ENCODE measurements at places on chromosomes 13 and 19. TPM values are rescaled to one million over a fixed set of nuclear protein-coding genes. Genes with fewer than 3 reads are reported as not detected.

DNA sequence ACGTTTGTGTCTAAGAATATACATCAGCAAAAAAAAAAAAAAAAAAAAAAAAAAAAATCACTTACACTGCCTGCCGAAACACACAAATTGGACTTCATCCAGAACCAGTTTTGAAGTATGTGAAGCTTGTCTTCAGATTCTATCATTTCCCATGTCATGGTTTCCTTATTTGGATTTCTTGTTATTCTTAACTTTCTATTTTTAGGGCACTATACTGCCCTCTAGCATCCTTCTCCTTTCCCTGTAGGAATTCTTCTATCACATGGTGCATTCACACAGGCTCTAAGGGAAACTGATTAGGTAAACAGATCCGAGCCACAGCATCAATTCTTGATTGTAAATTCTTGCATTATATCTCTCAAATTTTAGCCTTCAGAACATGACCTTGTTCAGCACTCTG, 1507.5 kb downstream of the OLFM4 start:
- H3K36me3 ChIP-seq: no peaks in the 10 kb centered on the region
- H3K27ac ChIP-seq: no peak overlapping the region
- H3K4me1 ChIP-seq: no peaks in the 10 kb centered on the region
- no peak for DNase-seq
- no peak overlapping the region for H3K4me3 ChIP-seq

DNA sequence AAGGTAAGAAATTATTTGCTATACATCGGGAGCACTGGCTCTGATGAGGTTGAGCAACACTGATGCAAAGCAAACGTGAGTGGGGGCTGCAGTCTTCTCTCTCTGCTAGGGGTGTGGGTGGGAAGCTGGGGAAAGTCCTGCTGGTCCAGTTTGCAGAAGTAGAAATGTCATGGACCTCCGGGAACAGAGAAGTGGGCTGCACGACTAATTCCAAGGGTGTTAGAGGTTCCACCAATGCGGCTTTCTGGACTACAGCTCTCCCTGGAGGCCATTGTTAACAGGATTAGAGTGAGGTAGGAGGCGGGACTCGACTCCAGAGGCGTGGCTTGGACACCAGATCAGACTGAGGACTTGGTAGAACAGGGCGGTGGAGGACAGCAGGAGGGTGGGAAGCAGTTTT, 5.7 kb upstream of the FBXO27 start:
- H3K4me3 ChIP-seq: no peak overlapping the region
- no peak for DNase-seq
- peaks cover 1% of the 10 kb centered on the region for H3K4me1 ChIP-seq
- H3K27ac ChIP-seq: no peak overlapping the region
- no peaks in the 10 kb centered on the region for H3K27me3 ChIP-seq

GRCh38 chr13:72544042-72544441, 183.4 kb downstream of the MZT1 start:
- H3K36me3 ChIP-seq: no peaks in the 10 kb centered on the region
- H3K4me3 ChIP-seq: no peak overlapping the region
- no peaks in the 10 kb centered on the region for H3K27me3 ChIP-seq
- H3K4me1 ChIP-seq: no peaks in the 10 kb centered on the region
- no peak overlapping the region for H3K27ac ChIP-seq

- no peak overlapping the region for H3K4me3 ChIP-seq
- no peaks in the 10 kb centered on the region for H3K4me1 ChIP-seq
- H3K27ac ChIP-seq: no peak overlapping the region
- no peaks in the 10 kb centered on the region for H3K36me3 ChIP-seq
Measured at GRCh38 chr13:61179741-61180140, 235.9 kb downstream of the PCDH20 start.

DNA sequence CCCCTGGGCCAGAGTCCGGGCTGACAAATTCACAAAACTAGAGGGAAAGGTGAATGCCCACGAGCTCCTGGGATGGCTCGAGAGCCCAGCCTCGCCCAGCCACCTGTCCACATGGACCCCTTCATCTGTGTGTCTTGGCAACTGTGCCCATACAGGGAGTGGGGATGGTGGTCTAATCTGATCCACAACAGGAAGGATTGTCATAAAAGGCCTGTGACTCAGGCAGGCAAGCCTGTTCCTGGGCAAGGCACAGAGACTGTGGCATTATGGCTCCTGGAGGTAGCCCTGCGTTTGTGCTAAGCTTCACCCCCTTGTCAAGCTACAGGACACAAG, 20.0 kb downstream of the CAPS start:
- no peak for DNase-seq
- peaks cover 95% of the 10 kb centered on the region for H3K36me3 ChIP-seq
- H3K27ac ChIP-seq: peak overlapping the region; percentile 15
- H3K27me3 ChIP-seq: no peaks in the 10 kb centered on the region
- H3K4me3 ChIP-seq: no peak overlapping the region

- peaks cover 37% of the 10 kb centered on the region for H3K4me1 ChIP-seq
- H3K36me3 ChIP-seq: peaks cover 17% of the 10 kb centered on the region
- DNase-seq: no peak
- H3K4me3 ChIP-seq: no peak overlapping the region
Measured at GRCh38 chr13:46795321-46795720, 1.6 kb downstream of the ESD start.

- no peak overlapping the region for H3K27ac ChIP-seq
- no peak overlapping the region for H3K4me3 ChIP-seq
- H3K27me3 ChIP-seq: no peaks in the 10 kb centered on the region
- DNase-seq: no peak
Measured at GRCh38 chr13:67469623-67470022, 239.5 kb upstream of the PCDH9 start.

GRCh38 chr13:40026741-40027140, 371.3 kb downstream of the COG6 start:
- no peaks in the 10 kb centered on the region for H3K36me3 ChIP-seq
- no peaks in the 10 kb centered on the region for H3K27me3 ChIP-seq
- H3K27ac ChIP-seq: no peak overlapping the region
- no peak overlapping the region for H3K4me3 ChIP-seq

DNA sequence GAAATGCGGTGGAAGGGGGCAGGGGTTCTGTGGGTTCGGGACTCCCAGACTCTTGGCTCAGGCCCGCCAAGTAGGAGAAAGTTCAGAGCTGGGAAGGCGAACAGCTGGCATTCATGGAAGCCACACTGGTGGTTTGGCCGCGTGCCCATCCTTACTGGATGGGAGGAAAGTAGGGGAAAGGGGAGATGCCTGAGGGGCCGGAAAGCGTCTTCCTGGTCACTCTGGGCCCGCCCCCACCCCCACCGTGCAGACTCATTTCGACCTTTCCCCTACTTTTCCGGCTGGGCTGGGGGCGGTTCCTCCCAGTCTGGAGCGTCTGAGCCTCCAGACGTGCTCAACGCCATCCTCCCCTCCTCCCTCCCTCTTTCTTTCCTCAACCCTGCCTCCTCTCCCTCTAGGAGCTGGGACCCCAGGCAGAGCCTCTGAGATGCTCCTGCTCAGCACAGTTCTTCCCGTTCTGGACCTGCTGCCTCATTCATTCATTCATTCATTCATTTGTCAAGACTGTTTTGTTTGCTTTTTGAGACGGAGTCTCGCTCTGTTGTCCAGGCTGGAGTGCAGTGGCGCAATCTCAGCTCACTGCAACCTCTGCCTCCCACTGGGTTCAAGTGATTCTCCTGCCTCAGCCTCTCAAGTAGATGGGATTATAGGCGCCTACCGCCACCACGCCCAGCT, 3.5 kb downstream of the ANGPTL4 start:
- peak overlapping the region; percentile 33 for H3K4me3 ChIP-seq
- peaks cover 15% of the 10 kb centered on the region for H3K36me3 ChIP-seq
- peaks cover 59% of the 10 kb centered on the region for H3K4me1 ChIP-seq

DNA sequence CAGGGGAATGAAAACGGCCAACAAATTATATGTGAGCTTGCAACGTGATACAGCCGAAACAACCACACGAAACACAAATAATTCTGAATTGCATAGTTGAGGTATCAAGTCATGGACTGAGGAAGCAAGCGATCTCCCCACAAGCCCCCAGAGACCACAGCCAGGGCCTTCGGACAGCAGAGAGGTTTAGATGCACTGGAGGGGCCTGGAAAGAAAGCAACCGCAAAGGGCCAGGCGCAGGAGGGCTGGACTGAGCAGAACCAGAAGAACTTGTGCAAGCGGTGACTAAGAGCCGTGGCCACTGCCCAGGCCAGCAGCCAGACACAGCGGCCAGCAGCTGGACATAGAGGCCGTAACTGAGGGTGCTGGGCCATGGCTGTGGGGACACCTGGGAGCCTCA, 131.4 kb downstream of the TNFRSF19 start:
- H3K27me3 ChIP-seq: no peaks in the 10 kb centered on the region
- peaks cover 24% of the 10 kb centered on the region for H3K4me1 ChIP-seq
- no peak for DNase-seq
- peak overlapping the region; percentile 27 for H3K27ac ChIP-seq
- H3K36me3 ChIP-seq: no peaks in the 10 kb centered on the region

DNA sequence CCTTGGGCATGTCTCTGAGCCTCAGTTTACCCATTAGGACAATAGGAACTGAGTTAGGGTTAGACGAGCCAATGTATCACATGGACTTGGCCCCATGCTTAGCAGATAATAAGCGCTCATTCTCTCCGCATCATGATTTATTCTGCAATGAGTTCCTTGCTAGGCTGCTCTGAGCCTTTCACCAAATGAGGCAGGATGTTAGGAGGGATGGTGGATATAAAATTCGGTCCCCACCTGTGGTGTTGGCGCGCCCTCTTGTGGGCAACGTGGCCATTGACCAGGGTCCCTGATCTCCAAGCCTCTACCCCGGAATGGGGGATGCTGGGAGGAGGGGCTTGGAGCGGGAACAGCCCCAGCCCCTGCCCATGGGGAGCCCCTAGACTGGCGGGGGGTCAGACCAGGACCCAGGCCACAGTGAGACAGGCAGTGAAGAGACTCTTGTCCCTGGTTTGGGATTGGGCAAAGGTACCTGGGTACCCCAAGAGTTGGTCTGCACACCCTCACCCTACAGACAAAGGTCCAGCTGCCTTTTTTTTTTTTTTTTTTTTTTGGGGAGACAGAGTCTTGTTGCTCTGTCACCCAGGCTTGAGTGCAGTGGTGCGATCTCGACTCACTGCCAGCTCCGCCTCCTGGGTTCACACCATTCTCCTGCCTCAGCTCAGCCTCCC, 43.9 kb downstream of the CERS4 start:
- peak; percentile 87 for DNase-seq
- no peaks in the 10 kb centered on the region for H3K27me3 ChIP-seq
- no peak overlapping the region for H3K27ac ChIP-seq
- peaks cover 33% of the 10 kb centered on the region for H3K36me3 ChIP-seq
- H3K4me1 ChIP-seq: peaks cover 15% of the 10 kb centered on the region

DNA sequence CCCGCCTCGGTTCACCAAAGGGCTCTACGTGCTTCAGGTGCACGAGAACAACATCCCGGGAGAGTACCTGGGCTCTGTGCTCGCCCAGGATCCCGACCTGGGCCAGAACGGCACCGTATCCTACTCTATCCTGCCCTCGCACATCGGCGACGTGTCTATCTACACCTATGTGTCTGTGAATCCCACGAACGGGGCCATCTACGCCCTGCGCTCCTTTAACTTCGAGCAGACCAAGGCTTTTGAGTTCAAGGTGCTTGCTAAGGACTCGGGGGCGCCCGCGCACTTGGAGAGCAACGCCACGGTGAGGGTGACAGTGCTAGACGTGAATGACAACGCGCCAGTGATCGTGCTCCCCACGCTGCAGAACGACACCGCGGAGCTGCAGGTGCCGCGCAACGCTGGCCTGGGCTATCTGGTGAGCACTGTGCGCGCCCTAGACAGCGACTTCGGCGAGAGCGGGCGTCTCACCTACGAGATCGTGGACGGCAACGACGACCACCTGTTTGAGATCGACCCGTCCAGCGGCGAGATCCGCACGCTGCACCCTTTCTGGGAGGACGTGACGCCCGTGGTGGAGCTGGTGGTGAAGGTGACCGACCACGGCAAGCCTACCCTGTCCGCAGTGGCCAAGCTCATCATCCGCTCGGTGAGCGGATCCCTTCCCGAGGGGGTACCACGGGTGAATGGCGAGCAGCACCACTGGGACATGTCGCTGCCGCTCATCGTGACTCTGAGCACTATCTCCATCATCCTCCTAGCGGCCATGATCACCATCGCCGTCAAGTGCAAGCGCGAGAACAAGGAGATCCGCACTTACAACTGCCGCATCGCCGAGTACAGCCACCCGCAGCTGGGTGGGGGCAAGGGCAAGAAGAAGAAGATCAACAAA, 2.6 kb downstream of the PCDH17 start:
- peak overlapping the region; percentile 70 for H3K27ac ChIP-seq
- DNase-seq: no peak
- peak overlapping the region; percentile 62 for H3K4me3 ChIP-seq

DNA sequence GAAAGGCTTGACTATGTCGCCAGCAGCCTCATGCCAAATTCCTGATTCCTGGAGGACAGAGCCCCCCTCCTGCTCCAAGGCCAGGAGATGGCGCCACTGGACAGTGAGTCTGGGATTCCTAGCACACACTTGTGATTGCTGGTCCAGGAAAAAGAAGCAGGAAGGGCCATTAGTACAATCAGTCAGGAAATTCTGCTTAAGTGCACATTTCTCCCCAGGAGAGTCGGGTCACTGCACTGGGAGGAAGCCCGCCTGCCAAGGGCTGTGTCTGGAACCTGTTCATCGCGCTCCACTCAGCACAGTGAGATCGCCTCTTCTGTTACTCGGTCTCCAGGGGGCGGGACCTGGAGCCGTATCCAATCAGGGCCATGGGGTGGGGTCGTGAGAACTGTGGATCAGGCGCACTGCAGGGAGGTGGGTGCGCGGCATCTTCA, 65.1 kb downstream of the ZNF823 start:
- H3K27ac ChIP-seq: no peak overlapping the region
- H3K4me3 ChIP-seq: peak overlapping the region; percentile 60
- peak; percentile 72 for DNase-seq

- no peak for DNase-seq
- H3K4me3 ChIP-seq: no peak overlapping the region
- H3K27me3 ChIP-seq: no peaks in the 10 kb centered on the region
- no peaks in the 10 kb centered on the region for H3K36me3 ChIP-seq
- H3K4me1 ChIP-seq: no peaks in the 10 kb centered on the region
Measured at GRCh38 chr13:31476266-31476665, 263.1 kb upstream of the RXFP2 start.

GEMIN7 gene
- total RNA-seq: 16.1 TPM

KIR2DL1 gene
- 0.83 TPM for total RNA-seq

THAP8 gene
- 5.5 TPM for total RNA-seq

SPPL2B gene
- total RNA-seq: 52.3 TPM

MYO1F gene
- total RNA-seq: 162 TPM

FCER2 gene
- total RNA-seq: 0.50 TPM

ZNF763 gene
- 5.2 TPM for total RNA-seq

ANKRD24 gene
- total RNA-seq: 1.9 TPM

SIN3B gene
- 56.6 TPM for total RNA-seq
